ENCODE measurements at places on chromosomes 7 and 10. TPM values are rescaled to one million over a fixed set of nuclear protein-coding genes. Genes with fewer than 3 reads are reported as not detected.

Gene COL28A1
- total RNA-seq = 0.87 TPM

Gene LIPK
- total RNA-seq = not detected

Gene PDSS1
- 3.3 TPM for total RNA-seq

DNA sequence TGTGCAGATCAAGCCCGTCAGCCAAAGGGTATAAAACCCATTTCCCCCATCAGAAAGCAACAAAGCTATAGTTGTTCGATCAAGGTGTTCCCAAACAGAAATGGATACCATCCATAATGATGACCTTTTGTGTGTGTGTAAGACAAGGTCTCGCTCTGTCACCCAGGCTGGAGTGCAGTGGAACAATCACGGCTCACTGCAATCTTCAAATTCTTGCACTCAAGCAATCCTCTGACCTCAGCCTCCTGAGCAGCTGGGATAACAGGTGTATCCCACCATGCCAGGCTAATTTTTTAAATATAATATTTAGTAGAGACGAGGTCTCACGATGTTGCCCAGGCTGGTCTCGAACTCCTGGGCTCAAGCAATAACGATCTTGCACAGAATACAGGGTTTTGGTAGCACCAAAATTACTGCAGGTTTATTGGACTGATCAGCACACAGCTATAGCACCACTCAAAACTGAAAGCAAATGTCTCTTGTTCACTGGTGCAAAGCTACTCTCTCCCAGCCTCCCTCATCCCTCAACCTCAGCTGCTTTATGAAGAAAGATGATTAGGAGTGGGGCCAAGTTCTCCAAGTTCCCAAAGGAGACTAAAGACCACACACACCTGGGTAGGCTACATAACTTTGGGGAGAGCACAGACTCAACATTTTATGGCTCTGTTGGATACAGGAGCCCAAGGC, 80.5 kb downstream of the ABI1 start:
- H3K27ac ChIP-seq = no peak overlapping the region
- H3K36me3 ChIP-seq = no peaks in the 10 kb centered on the region
- H3K4me1 ChIP-seq = peaks cover 10% of the 10 kb centered on the region

GRCh38 chr10:11131112-11131639, 113.5 kb downstream of the CELF2 start:
- no peak for DNase-seq
- H3K36me3 ChIP-seq = no peaks in the 10 kb centered on the region
- H3K27ac ChIP-seq = no peak overlapping the region
- H3K4me1 ChIP-seq = no peaks in the 10 kb centered on the region
- H3K4me3 ChIP-seq = no peak overlapping the region

DNA sequence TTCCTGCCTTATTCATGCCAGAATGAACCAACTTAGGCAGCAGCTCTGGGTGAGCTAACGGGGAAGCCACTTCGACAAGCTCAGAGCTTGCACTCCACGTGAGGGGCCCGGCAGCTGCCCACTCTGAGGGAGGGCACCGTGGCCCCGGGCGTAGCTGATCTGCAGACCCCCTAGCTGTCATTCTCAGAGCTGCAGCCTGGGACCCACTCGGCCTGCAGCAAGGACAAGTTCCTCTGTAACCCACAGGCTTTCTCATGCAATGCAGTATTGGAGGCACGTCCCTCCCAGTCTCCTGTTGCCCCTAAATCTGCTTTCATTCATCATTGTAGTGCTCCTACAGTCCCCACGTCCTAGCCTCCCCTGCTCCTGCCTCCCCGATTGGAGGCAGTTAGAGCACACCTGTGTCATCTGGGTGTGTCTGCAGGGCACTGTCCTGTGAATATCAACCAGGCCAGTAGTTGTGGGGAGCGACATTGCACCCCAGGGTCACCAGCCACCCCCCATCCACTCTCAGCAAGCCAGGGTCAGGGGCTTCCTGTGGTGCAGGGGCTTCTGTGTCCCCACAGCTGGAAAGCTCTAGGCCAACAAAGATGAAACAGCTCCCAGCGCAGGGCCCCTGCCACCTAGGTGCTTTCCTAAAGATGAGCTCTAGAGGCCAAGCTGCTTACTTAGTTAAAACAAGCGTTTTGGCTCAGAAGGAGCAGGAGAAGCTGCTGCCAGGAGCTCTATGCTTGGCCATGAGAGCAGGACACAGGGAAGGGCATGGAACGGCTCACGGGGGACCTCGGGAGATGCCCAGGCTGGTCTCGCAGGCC, 333.6 kb downstream of the ADARB2 start:
- H3K27me3 ChIP-seq = no peaks in the 10 kb centered on the region
- H3K36me3 ChIP-seq = no peaks in the 10 kb centered on the region
- no peak overlapping the region for H3K27ac ChIP-seq

DNA sequence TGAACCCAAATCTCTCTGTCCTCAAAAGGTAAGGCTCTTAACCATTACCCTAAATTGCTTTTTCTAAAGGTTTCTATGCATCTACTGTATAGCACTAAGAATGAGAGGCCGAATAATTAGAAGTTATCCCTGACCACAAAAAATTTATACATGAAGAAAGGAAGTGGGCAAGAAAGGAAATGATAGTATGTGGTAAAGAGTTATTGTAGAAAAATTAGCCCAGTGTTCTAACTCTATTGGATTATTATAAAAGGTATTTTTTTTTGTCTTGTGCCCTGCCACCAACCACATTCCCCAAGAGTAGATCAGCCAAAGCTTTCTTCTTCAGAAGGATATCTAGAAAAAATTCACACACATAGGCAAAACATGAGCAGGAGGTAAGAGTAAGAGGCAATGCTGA, 45.4 kb downstream of the DKK1 start:
- H3K27me3 ChIP-seq = no peaks in the 10 kb centered on the region
- H3K4me1 ChIP-seq = no peaks in the 10 kb centered on the region
- no peak overlapping the region for H3K4me3 ChIP-seq
- H3K36me3 ChIP-seq = no peaks in the 10 kb centered on the region
- no peak for DNase-seq

- H3K4me1 ChIP-seq = no peaks in the 10 kb centered on the region
- no peak overlapping the region for H3K27ac ChIP-seq
- no peak overlapping the region for H3K4me3 ChIP-seq
- DNase-seq = no peak
- H3K27me3 ChIP-seq = no peaks in the 10 kb centered on the region
These were observed 209.3 kb upstream of the TBX20 start for GRCh38 chr7:35463176-35463700.

- DNase-seq = no peak
- no peak overlapping the region for H3K4me3 ChIP-seq
- no peak overlapping the region for H3K27ac ChIP-seq
- H3K4me1 ChIP-seq = peaks cover 12% of the 10 kb centered on the region
These were observed 396.6 kb upstream of the GALNT17 start for GRCh38 chr7:70735313-70735712.

DNA sequence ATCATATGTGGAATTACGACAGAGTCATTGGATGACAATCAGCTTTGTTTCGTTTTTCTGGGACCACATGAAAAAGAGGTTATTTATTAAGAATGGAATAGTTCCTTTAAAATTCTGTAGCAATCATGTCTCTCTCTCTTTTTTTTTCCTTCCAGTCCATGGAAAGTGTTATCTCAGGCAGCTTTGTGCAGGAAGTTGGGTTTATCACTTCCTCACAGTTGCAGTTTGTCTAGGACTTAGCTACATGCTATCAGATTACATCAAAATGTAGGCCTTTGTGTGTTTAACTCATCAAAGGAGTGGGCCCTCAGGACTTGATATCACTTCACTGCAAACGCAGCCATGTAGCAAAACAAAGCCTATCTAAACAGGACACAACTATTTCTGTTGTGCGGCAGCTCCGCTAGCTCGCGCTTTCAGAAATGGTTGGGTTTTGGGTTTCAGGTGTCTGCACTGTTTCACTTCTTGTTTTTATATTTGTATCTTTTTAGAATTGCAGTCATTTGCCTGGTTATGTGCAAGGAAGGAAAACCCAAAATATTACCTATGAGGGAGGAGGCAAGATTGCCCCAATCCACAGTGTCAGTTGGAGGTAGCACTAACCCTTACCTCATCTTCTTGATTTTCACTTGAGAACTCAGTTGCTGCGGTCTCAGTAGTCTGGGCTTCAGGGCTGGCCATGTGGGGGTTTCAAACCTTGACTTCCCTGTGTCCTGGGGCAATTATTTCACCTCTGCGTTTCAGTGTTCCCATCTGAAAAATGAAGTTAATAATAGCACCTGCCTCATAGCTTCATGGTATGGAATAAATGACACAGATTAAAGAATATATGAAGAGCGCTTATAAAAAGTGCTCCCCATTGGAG, 66.7 kb downstream of the HHEX start:
- H3K4me3 ChIP-seq = no peak overlapping the region
- no peak overlapping the region for H3K27ac ChIP-seq
- no peak for DNase-seq
- H3K36me3 ChIP-seq = no peaks in the 10 kb centered on the region
- no peaks in the 10 kb centered on the region for H3K4me1 ChIP-seq

DNA sequence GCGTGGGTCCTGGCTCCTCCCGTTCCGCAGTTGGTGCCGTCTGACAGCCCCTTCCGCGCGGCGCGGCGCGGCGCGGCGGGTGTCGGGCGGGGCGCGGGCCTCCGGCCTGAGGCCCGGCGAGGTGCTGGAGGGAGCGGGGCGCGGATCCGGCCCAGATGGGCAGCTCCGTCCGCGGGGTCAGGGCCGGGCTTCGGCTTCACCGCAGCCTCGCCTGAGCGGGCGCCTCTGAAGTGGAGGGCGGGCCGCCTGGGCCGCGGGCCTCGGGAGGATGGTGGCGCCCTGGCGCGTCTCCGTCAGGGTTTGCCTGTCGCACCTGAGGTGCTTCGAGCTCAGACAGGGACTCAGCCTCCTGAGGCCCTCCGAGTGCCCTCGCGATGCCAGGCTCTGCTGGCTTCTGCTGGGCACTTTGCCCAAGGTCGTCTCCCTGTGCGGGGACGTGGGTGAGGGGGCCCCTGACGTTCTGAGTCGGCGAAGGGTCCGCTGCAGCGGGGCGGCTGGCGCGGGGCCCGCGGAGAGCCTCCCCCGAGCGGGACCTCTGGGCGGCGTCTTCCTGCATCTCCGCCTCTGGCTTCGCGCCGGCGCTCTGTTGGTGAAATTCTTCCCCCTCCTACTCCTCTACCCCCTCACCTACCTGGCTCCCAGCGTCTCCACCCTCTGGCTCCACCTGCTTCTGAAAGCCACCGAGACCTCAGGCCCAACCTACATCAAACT, 473 bp downstream of the ADCK2 start:
- peak overlapping the region; percentile 78 for H3K27ac ChIP-seq
- no peaks in the 10 kb centered on the region for H3K4me1 ChIP-seq
- H3K36me3 ChIP-seq = no peaks in the 10 kb centered on the region

DNA sequence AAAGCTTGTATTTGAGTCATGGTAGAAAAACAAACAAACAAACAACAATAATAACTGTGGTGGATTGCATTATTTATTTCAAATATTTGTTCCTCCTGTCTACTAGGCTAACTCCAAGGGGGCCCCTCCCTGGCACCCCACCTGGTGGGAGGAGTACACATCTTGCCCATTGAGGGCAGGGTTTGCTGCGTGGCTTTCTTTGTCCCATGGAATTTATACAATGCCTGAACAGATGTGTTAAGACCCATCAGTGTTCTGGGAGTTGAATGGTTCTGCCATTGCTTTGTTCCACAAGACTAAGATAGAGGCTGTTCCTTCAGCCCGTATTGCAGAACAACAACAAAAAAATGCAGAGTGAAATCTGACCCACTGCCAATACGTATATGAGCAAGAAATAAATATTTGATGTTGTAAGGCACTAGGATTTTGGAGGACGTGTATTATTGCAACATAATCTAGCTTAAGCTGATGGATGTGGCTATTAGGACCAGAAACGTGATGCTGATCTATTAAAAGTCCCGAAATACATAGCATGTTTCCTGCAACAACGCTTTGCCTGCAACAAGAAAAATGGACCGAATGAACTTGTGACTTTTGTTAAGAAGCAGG, 119.1 kb upstream of the JCAD start:
- no peaks in the 10 kb centered on the region for H3K27me3 ChIP-seq
- no peak for DNase-seq
- no peak overlapping the region for H3K4me3 ChIP-seq
- no peaks in the 10 kb centered on the region for H3K4me1 ChIP-seq
- no peaks in the 10 kb centered on the region for H3K36me3 ChIP-seq

Data from ovary (tissue), 10 donors.